ENCODE measurements at places on chromosomes 11 and 22. TPM values are rescaled to one million over a fixed set of nuclear protein-coding genes. Genes with fewer than 3 reads are reported as not detected.

The SYTL2 gene
- 18.8 TPM for total RNA-seq

The RAB36 gene
- total RNA-seq, result 1.8 TPM

The MTMR2 gene
- total RNA-seq, result 28.7 TPM

The DLG2 gene
- 0.45 TPM for total RNA-seq

The ARAP1 gene
- 220 TPM for total RNA-seq
